Aorta (tissue), 5 donors: ENCODE measurements at places on chromosomes 7 and 10.
A peak's percentile ranks its signal among the peaks of the same experiment; 100 is the strongest.

DNA sequence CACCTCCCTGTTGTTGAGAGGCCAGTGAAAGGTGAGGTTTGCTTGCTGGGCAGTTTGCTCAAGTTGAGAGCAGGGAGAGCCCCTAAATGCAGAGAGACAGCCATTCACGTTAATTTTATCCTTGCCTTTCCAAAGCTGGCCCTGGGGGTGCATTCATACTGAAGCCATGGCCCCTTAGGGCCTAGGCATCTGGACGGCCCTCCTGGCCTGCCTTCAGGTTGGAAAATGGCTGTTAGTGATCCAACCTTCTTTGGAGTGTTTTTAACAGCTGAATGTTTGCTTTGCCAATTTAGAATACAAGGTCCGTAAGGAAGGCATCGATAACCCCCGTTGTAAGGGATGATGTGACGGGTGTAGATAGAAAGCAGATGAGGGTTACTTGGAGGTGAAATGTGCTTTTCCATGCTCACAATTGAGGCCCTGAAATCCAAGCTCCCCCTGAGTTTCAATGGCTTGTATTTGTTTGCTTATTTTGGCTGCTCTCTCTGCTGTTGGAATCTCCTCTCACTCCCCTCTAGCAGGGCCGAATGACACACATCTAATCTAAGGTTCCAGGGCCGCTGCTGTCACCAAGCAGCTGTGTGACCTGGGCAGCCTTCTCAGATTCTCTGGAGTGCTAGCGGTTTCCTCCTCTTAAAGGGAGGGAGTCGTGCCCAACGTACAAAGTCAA, 171.6 kb upstream of the MKI67 start:
- DNase-seq, result no peak

DNA sequence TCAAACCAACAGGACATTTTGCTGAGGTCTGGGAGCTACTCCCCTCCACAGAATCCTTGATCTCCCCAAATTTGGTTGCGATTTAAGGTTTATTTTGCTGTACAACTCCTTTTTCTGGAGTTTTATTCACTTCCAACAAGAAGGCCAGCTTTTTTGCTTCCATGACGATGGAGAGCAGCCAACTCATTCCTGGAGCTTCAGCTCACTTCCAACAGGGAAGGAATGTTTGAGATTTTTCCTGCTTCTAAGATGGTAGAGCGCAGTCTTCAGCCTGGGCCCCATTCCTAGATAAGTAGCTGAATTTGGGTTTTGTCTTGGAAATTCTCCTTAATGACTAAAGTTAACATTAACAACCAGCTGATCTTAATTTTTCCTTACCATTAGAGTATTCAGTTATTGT, 30.9 kb upstream of the CREB3L2 start:
- no peak for DNase-seq

GRCh38 chr10:114957673-114958072, 19.7 kb downstream of the TRUB1 start:
- DNase-seq, result no peak

GRCh38 chr10:79185067-79185774, 116.5 kb downstream of the ZMIZ1 start:
- no peak for DNase-seq

- no peak for DNase-seq
These were observed 25.4 kb downstream of the BTBD16 start for GRCh38 chr10:122296363-122297120.

DNA sequence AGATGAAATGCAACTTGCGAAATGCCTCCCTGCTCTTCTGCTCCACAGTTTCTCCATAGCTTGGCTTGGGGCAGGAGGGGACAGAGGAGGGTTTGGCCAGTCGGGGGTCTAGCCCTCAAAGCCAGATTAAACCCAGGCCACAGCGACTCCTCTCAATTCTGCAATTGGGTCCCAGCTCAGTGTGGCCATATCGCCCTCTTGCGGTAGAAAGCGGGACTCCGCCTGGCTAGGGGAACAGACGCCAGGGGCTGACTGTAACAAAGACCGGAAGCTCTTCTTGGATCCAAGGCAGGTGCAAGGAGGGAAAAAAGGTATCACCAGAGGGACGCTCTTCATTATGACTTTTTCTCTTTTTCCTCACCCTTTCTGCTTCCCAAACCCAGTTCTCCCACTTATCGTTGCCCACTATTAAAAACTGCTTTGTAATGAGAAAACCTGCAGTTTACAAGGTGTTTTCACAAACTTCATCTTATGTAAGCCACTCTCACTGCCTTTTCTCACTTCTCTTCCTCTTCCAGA, 36.6 kb upstream of the TNPO3 start:
- DNase-seq, result peak; percentile 92

- no peak for DNase-seq
These were observed 38.3 kb upstream of the PPP2R2D start for GRCh38 chr10:131862548-131862947.

- no peak for DNase-seq
These were observed 68.9 kb upstream of the LEP start for GRCh38 chr7:128172151-128172550.

- DNase-seq, result no peak
These were observed 97.0 kb upstream of the FERD3L start for GRCh38 chr7:19242246-19242645.

DNA sequence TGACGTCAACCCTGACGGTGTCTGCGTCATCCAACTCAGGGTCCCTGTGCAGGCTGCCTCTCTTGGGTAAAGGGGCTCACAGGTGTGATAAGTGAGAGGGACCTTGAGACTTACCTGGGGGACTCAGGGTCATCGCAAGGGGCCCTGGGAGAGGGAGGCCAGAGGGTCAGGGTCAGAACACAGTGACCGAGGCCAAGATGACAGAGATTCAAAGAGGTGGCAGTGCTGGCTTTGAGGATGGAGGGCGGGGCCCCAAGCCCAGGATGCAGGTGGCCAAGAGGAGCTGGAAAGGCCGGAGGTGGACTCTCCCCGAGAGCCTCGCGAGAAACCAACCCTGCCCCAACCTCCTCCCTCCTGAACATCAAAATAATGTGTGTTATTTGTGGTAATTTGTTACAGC, 165.2 kb upstream of the PPP2R2D start:
- peak; percentile 39 for DNase-seq

- DNase-seq, result no peak
These were observed 891.1 kb upstream of the GHITM start for GRCh38 chr10:83248106-83248631.

- DNase-seq, result no peak
These were observed 1040.0 kb downstream of the SORCS3 start for GRCh38 chr10:105681051-105681450.

DNA sequence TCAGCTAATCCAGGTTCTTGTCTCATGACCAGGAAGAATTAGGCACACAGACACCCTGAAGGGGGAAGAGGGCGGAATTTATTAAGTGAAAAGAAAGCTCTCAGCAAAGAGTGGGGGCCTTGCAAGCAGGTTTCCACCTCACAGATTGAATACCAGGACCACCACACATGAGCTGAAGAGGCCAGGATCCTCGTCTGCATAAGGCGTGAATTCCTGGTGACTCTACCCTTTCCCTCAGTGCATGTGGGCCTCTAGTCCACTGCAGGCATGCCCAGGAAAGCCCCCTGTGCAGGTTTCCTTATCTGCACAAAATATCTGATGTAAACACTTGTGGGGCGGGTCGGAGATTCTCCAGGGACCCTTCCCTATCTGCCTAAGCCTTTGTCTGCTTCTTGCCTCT, 782.1 kb upstream of the LRRN3 start:
- no peak for DNase-seq

GRCh38 chr7:22343071-22343470, 13.9 kb downstream of the RAPGEF5 start:
- no peak for DNase-seq

GRCh38 chr7:50317221-50317678, 12.7 kb downstream of the IKZF1 start:
- no peak for DNase-seq

DNA sequence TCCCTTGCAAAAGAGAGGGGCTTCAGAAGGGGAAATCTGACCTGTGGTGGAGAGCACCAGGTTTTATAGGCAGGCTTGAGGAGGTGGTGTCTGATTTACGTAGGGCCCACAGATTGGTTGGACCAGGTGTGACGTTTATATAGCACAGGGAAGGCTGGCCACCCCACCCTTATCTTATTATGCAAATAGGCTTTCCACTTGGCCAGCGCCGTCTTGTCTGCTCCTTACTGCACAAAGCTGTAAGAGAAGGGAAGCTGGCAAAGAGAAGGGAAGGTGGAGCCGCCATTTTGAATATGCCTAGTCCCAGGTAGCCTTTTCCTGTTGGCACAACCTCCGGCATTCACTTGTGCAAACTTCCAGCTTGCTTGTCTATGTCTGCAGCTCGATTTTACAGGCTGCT, 221.4 kb downstream of the GATA3 start:
- DNase-seq, result no peak

- DNase-seq, result no peak
These were observed 133.8 kb upstream of the MEOX2 start for GRCh38 chr7:15820319-15820718.

DNA sequence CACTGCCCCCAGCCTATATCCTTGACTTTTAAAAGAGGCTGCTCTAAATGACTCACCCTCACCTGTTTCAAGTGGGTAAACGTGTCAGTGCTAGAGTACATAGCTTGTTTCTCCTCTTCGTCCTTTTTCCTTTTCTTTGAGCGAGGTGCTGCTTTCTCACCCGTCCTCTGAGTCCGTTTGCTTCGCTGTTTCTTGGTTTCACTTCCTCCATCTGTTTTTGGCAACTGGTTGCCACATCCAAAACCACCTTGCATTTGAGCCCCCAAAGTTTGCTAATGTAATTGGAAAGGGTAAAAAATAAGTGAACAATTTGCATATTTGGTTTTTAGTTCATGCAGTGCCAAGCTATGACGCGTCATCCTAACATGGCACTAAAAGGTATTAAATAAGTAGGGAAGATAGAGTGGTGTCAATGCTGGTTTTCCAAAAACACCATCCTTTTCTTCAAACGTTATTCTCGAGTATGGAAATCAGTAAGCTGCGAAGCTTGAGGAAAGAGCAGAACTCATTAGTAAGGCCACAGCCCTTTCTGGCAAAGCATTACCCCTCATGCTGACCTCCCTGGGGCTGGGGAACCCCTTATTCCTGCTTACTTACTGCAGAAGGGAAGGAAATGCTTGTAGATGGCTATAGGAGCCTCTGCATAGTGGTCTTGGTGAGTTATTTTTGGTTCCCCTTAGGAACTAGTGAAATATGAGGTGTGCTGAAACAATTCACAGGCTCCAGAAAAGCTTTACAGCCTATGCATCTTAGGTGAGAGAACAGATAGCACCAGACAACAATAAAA, 133.5 kb downstream of the GALNT11 start:
- no peak for DNase-seq

GRCh38 chr10:112184052-112184371, 447 bp upstream of the GPAM start:
- no peak for DNase-seq

- no peak for DNase-seq
These were observed 141.9 kb upstream of the MKI67 start for GRCh38 chr10:128268015-128268722.

DNA sequence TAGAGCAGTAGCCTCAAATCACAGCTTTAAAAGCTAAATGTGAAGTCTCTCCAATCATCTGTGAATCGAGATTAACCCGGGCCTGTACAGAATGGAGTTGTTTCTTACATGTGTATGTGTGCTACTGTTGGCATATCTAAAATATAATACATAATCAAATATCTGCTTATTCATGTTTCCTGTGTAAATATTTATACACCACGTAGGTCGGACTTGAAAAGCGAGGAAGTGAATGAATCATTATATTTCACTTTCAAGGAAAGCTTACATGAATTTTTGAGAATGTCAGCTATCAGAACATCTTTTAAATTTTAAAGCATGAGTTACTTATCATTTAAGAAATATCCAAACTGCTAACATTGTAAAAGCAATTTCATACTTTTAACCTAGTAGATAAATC, 233.3 kb downstream of the SLC25A13 start:
- DNase-seq, result no peak

- DNase-seq, result peak; percentile 84
These were observed 728 bp downstream of the PARD3 start for GRCh38 chr10:34814223-34814912.

- peak; percentile 31 for DNase-seq
These were observed 35.7 kb upstream of the SH2D4B start for GRCh38 chr10:80501913-80502521.

GRCh38 chr10:9209105-9209798, 1154.8 kb downstream of the GATA3 start:
- peak; percentile 61 for DNase-seq

- no peak for DNase-seq
These were observed 359.5 kb upstream of the NPSR1 start for GRCh38 chr7:34298492-34299013.

- DNase-seq, result no peak
These were observed 212.9 kb downstream of the CCSER2 start for GRCh38 chr10:84541289-84541637.

DNA sequence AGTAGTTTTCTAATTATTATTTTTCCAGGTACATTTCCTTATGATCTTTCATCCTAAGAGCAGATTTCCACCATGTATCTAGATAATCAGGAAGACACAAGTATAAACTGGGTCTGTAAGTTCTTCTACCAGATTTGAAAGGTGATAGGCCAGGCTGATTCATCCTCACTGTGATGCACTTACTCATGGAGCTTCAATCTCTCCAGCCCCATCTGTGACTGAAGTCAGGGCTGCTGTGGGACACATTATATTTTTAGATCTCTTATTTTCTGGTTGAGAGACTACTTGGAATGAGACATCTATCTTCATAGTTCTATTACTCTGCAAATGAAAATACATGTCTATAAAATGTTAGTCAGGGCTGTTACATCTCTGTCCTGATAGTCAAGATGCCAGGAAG, 85.5 kb upstream of the SLC25A13 start:
- DNase-seq, result no peak

- no peak for DNase-seq
These were observed 135.3 kb downstream of the KIAA1217 start for GRCh38 chr10:24344279-24344678.

- no peak for DNase-seq
These were observed 830 bp upstream of the BMI1 start for GRCh38 chr10:22319980-22320558.
